ENCODE measurements at places on chromosomes 7 and 10.

GRCh38 chr10:48466611-48467240, 138.1 kb downstream of the ARHGAP22 start:
- DNase-seq, result no peak

DNA sequence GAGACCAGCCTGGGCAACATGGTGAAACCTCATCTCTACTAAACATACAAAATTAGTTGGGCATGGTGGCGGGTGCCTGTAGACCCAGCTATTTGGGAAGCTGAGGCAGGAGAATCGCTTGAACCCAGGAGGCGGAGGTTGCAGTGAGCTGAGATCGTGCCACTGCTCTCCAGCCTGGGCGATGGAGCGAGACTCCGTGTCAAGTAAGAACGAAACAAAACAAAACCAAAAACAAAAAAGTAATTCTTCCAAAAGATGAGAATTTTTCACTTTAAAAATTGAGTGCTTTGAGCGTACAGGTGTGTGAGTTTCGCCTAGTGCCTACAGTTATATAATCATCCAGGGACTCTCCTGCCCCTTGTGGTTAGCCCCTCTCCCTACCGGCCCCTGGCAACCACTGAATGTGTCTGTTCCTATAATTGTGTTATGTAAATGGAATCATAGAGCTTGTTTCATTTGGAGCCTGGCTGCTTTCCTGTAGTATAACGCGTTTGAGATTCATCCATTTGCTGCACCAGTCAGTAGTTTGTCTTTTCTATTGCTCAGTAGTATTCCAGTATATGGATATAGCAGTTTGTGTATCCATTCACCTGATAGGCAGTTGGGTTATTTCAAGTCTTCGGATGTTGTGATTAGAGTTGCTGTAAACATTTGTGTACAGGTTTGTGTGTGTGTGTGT, 80.0 kb downstream of the RBM33 start:
- DNase-seq, result no peak

- DNase-seq, result no peak
These were observed 247.8 kb upstream of the AOAH start for GRCh38 chr7:36972140-36972518.

- DNase-seq, result no peak
These were observed 236.5 kb downstream of the ARL4A start for GRCh38 chr7:12923971-12924370.

- DNase-seq, result no peak
These were observed 84.8 kb upstream of the GRM3 start for GRCh38 chr7:86558680-86559501.

GRCh38 chr7:98360221-98361130, 40.4 kb downstream of the BAIAP2L1 start:
- no peak for DNase-seq

DNA sequence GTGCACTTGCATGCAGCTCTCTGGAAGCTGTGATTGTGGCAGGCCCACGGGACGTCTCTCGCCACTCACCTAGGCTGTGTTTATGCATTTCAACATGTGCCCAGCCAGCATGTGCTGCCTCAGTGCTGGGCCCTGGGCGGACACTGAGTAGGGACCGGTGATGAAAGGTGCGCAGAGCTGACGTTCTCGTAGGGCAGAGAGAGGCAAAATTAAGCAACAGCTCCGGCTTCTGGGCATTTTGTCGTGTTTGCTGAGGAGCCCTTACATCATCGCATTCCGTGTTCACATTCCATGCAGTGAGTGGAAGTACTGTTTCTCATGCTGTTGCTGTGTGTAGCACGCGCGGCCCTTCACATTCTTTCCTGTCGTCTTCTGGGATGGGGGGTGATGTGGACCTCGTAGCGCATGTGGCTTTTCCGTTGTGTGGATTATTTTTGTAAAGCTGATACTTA, 50.5 kb downstream of the PRF1 start:
- peak; percentile 83 for DNase-seq

- DNase-seq, result no peak
These were observed 484.0 kb upstream of the FZD8 start for GRCh38 chr10:36126076-36126475.

DNA sequence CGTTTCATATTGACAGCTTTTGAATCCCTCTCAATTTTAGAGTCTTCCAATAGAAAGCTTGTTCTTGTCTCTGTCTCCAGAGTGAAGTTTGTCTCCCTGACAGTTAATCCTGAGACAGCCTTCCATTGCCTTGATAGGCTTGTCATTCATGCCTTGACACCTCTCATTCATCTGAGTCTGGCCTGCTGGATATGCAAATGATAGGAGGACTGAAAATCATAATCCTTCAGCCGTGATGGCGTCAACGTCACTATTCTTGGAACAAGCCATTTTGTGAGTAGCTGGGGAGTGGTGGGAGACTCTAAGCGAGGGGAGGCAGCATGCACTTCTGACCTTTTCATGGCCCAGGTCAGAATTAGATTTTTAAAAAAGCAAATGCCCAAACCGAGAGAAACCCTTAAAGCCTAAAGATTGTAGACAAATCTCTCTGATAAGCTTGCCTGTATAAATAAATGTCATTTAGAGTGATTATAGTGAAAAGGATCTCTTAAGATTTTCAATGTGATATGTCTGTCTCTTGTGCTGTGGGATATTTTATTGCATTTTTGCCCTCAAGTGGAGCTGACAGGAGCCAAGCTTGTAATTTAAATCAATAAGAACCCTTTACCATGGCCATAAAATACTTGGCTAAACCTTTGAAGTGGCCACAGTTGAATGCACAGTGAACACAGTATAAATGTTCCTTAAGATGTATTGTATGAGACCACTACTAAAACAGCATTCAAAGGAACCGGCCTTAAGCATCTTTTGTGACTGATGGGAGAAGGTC, 148.8 kb downstream of the SNX10 start:
- no peak for DNase-seq

GRCh38 chr10:71131508-71132088, 80.8 kb upstream of the UNC5B start:
- no peak for DNase-seq

GRCh38 chr10:92240289-92241157, 50.4 kb downstream of the CPEB3 start:
- DNase-seq, result no peak

GRCh38 chr7:92656121-92656520, 65.9 kb upstream of the FAM133B start:
- no peak for DNase-seq

GRCh38 chr10:132336064-132336746, 4.2 kb downstream of the LRRC27 start:
- no peak for DNase-seq

GRCh38 chr10:24893127-24893526, 59.3 kb downstream of the PRTFDC1 start:
- DNase-seq, result no peak

DNA sequence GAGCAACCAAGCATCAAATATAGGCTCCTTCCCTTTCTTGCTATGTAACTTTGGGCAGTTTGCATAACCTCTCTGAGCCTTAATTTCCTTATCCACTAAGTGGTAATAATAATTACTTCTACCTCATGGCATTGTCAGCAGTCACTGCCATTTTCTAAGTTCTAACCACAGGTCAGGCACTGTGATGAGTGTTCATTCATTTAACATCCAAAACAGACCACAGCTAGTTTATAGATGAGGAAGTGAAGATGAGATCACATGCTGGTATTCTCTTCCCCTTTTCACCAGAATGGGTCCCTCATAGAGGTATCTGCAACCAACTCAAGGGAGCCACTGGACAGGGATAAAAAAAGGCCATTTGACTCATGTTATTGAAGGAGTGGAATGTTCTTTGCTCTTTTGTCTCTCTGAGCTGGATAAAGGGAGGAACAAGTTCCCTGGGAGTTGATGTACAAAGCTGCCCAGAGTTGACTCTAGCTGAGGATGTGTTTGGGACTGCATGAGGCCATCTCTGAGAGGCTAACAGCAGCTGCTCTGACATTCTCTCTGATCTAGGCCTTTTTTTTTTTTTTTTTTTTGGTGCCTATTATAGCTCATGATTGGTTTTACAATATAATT, 65.0 kb downstream of the DNAJC12 start:
- DNase-seq, result peak; percentile 18

DNA sequence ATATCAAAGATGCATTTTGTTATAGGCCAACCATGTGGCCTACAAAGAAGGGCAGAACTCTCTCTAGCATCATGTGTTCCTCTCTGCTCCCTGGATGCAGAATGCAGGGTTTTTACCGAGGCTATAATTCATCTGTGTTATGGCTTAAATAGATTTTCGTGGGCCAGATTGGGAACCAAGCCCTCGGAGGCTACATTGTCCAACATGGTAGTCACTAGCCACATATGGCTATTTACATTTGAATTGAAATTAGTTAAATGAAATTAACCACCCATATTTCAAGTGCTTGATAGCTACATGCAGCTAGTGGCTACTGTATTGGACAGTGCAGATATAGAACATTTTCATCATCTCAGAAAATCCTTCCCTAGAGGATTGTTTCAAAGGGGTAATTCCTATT, 2.8 kb downstream of the PLCE1 start:
- DNase-seq, result no peak

DNA sequence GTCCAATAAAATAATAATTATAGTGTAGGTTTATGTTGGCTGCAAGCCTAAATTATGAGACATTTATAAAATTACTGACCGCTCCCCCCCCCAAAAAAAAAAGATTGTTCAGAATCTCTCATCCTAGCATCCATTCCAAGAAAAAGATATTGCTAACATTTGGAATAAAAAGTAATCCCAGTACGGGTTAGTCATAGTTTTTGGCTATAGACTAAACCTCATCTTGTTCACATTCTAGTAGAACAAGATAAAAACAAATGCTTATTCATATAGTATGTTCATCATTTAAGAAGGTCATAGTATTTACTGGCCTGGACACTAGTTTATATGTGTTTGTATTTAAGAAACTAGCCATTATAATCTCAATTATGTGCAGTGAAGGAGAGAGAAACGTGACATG, 44.0 kb downstream of the ADK start:
- DNase-seq, result no peak

DNA sequence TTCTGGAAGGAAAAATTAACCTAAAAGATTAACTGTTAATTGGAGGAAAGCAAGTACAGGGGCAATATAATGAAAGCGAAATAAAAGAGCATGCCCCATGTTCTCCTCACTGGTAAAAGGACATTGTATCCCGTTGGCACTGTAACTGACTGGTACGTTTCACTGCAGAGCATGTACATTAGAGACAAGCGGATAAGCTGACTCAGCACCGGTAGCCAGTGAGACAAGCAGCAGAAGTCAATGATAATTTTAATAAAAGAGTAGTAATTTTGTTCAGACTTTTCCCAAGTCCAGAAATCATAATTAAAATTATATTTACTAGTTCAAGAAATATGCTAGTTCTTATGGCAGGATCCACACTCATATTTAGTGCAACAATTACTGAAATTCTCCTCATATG, 161.5 kb upstream of the VWC2 start:
- DNase-seq, result no peak

GRCh38 chr7:69603351-69603750, 5.1 kb downstream of the AUTS2 start:
- DNase-seq, result no peak

DNA sequence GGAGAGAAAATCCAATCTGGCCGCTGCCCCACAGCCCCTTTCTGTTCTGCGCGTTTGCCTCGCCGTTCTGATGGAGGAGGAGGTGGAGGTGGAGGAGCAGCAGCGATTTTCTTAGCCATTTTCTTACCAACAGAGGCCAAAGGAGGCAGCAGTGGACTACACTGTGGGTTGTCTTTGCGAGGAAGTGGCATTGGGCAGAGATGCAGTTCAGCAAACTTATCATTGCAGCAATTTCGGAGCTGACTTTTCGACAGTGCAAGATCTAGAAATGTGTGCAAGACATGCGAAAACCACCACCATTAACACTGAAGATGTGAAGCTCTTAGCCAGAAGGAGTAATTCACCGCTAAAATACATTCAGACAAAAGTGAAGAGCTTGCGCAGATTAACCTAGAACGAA, 1.9 kb upstream of the ARL4A start:
- no peak for DNase-seq

DNA sequence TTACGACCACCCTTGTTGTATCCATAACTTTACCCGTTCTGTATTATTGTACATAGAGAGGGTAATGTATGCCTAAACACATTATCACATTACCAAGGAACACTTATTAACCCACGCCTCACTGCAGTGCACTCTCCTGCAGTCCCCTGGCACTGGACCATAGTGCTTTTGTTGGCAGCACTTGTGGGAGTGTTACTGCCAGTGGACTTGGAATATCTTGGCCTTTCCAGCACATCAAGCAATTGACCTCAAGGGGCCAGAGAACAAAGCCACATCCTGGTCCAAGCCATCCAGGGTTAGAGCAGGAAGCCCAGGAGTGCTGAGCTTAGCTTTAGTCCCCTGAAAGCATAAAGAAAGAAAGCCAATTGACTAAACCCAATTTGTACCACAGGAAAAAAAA, 304.2 kb downstream of the PCDH15 start:
- DNase-seq, result no peak

DNA sequence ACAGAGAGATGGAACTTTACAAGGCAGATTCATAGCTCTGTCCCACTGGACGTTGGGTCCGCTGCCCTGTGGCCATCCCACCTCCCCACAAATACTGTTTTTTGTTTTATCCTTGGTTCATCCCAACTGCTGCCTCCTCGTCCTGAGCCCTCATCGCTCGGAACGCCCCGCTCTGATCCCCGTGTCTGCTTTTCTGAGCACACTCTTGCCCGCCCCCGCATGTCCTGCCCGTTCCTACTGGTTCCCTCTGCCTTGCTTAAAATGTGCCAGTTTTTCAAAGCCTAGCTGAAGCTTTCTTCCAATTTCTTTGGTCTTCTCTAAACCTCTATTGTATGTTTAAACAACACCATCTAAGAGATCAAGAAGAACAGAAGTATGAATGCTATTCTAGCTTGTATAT, 19.4 kb downstream of the RNF32 start:
- no peak for DNase-seq

- DNase-seq, result peak; percentile 82
These were observed 62.4 kb upstream of the MKRN1 start for GRCh38 chr7:140541513-140542227.
